ENCODE measurements at places on chromosomes 16 and 17. TPM values are rescaled to one million over a fixed set of nuclear protein-coding genes. Genes with fewer than 3 reads are reported as not detected.

The NT5C3B gene
- total RNA-seq, result 71.4 TPM

The KRT32 gene
- not detected for total RNA-seq

The PRM2 gene
- total RNA-seq, result not detected

The KRT33B gene
- not detected for total RNA-seq

The SLC12A3 gene
- total RNA-seq, result not detected

- DNase-seq, result no peak
- H3K4me1 ChIP-seq, result no peaks in the 10 kb centered on the region
- H3K36me3 ChIP-seq, result no peaks in the 10 kb centered on the region
Measured at GRCh38 chr17:65446043-65446442, 115.4 kb downstream of the AXIN2 start.

DNA sequence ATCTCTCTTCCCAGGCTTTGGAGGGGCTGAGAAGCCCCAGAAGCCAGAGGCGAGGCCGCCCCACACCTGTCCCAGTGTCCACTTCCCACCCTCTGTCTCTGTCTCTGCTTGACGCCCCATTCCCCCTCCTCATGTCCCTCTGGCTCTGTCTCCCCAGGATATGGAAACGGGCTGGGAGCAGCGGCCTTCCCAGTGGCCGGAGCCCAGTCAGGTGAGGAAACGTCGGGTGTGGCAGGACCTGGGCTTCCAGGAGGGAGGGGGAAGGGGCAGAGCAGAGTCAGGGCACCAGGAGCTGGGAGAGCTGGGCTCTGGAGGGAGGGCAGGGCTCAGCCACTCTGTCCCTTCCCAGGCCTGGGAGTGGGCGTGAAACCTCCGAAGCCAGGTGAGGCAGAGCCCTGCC is 10.6 kb upstream of the PKMYT1 start:
- no peaks in the 10 kb centered on the region for H3K27me3 ChIP-seq
- H3K27ac ChIP-seq, result no peak overlapping the region
- H3K4me3 ChIP-seq, result no peak overlapping the region
- H3K36me3 ChIP-seq, result no peaks in the 10 kb centered on the region
- no peak for DNase-seq
- peaks cover 28% of the 10 kb centered on the region for H3K4me1 ChIP-seq

- H3K27me3 ChIP-seq, result no peaks in the 10 kb centered on the region
- H3K27ac ChIP-seq, result no peak overlapping the region
- no peaks in the 10 kb centered on the region for H3K36me3 ChIP-seq
- DNase-seq, result no peak
- H3K4me1 ChIP-seq, result no peaks in the 10 kb centered on the region
Measured at GRCh38 chr17:81999976-82000802, 22.5 kb downstream of the CENPX start.

DNA sequence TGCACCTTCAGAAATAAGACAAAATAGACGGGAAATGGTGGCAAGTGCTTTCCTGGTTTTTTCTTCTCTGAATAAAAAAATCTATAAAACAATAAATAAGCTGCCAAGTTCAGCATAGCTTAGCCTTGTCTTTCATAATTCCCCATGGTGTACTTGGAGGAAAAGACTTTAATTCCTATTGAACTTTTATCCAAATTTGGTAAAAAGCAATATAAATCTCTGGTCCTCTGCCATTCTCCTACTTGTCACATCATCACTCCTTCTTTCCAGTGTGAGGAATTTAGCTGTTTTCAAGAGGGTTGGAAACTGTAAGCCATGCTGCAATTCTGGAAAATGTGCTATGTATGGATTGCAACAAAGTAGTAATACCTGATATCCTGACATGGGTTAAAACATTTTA is 551.8 kb upstream of the KIF2B start:
- H3K36me3 ChIP-seq, result no peaks in the 10 kb centered on the region
- no peak for DNase-seq
- no peaks in the 10 kb centered on the region for H3K4me1 ChIP-seq
- no peak overlapping the region for H3K27ac ChIP-seq
- no peak overlapping the region for H3K4me3 ChIP-seq

DNA sequence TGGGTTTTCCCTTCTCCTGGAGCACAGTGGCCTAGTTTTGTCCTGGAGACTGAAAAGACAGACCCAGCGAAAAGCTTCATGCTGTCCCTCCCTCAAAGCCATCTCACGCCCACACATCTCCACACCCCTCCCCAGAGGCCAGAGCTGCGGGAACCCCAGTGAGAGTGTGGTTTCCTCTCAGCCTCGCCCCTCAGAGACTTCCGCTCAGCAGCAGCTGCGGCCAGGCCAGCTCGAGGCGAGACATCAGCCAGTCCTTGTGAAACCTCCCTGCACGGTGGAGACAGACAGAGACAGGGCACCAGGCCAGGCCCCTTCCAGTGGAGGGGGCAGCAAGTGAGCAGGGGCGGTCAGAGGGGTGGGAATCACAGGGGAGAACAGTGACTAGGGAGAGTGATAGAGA is 77.0 kb upstream of the TNRC6C start:
- H3K4me1 ChIP-seq, result peaks cover 10% of the 10 kb centered on the region
- no peak overlapping the region for H3K4me3 ChIP-seq
- no peaks in the 10 kb centered on the region for H3K36me3 ChIP-seq

- DNase-seq, result no peak
- H3K36me3 ChIP-seq, result peaks cover 32% of the 10 kb centered on the region
- H3K4me3 ChIP-seq, result no peak overlapping the region
- H3K27me3 ChIP-seq, result no peaks in the 10 kb centered on the region
Measured at GRCh38 chr17:48915459-48916282, 7.5 kb downstream of the UBE2Z start.

- H3K27ac ChIP-seq, result no peak overlapping the region
- DNase-seq, result peak; percentile 97
Measured at GRCh38 chr17:43393944-43394482, 4.8 kb upstream of the ARL4D start.

DNA sequence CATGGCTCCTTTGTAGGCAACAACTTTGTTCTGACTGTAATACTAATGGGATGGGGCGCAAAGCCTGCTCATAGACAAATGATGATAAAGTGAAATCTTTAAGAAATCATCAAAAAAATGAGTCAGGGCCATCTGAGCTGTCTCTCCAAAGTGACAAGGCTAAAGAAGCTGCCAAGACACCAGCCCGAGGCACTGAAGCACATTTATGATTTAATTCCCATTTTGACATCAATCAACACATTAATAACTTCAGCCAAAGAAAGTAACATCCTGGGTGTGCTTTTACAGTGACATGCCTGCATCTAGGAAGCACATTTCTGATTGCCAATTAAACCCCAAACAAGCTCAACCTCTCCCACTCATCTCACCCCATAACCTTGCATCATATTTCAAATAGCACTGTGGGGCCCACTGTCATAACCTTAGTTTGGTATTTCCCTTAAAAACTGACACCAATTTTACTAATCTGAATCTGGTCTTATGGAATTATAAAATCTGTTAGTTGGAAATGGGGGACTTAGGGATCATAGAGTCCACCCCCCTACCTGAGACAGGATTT is 676.6 kb downstream of the TOX3 start:
- H3K4me3 ChIP-seq, result no peak overlapping the region
- H3K4me1 ChIP-seq, result no peaks in the 10 kb centered on the region
- H3K27ac ChIP-seq, result no peak overlapping the region
- no peaks in the 10 kb centered on the region for H3K36me3 ChIP-seq
- no peak for DNase-seq

DNA sequence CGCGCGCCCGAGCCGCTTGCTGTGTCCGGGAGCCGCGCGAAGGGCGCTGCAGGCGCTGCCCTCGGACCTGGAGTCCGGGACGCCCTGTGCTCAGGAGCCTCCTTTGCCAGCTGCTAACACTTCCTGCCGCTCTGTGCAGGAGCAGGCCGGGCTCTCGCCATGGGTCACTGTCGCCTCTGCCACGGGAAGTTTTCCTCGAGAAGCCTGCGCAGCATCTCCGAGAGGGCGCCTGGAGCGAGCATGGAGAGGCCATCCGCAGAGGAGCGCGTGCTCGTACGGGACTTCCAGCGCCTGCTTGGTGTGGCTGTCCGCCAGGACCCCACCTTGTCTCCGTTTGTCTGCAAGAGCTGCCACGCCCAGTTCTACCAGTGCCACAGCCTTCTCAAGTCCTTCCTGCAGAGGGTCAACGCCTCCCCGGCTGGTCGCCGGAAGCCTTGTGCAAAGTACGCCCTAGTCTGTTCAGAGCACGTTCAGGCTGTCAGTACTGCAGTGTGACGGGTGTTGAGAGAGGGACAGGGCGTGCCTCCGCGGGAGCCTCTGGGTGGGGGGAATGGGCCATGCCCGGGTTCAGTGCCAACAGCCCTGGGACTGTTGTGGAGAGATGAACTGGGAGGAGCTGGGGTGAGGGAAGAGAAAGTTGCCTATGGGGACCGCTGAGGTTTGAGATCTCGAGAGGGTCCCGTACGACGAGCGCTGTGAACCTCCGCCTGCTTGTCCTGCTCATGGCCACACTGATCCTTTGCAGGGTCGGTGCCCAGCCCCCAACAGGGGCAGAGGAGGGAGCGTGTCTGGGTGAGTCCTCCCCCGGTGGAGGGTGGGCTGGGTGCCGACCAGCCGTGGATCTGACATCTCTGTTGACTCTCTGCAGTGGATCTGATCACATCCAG is 1.3 kb downstream of the ZNF276 start:
- H3K27ac ChIP-seq, result no peak overlapping the region
- H3K27me3 ChIP-seq, result peaks cover 48% of the 10 kb centered on the region
- no peaks in the 10 kb centered on the region for H3K36me3 ChIP-seq
- H3K4me1 ChIP-seq, result no peaks in the 10 kb centered on the region
- peak; percentile 62 for DNase-seq
